ENCODE measurements at places on chromosomes 11 and 22. TPM values are rescaled to one million over a fixed set of nuclear protein-coding genes. Genes with fewer than 3 reads are reported as not detected.
A peak's percentile ranks its signal among the peaks of the same experiment; 100 is the strongest.

DNA sequence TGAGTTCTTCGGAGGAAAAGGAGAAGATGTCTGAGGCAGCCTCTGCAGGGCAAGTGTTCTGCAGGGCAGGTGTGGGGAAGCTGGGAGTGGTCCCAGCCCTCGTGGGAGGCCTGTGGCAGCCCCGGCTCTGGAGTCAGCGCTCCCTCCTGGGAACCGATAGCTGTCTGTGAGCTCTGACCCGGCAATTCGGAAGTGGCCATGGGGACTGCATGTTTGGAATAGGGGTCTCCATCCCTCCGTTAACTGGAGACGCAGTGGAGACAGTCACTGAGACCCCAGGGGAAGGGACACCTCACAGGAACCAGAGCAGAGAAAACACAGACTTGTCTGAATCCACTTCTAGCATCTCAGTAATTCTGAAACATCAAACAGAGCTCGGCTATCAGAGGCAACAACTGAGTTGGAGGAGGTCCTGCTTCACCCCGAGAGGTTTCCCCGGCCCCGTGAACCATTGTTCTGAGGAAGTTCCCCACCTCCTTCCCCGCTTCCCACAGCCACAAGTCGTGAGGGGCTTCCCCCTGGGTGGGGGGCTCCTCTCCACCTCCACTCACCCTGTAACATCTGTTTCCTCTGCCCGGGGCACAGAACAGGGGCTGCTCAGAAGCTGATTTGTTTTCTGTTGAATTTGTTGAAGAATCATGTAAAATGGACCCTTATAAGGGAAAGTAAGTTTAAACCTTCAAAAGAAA is 99.6 kb downstream of the BRD1 start:
- no peak overlapping the region for H3K27ac ChIP-seq
- peaks cover 13% of the 10 kb centered on the region for H3K4me1 ChIP-seq
- peaks cover 57% of the 10 kb centered on the region for H3K27me3 ChIP-seq
- H3K36me3 ChIP-seq, result peaks cover 6% of the 10 kb centered on the region
- no peak overlapping the region for H3K4me3 ChIP-seq
- no peak for DNase-seq

DNA sequence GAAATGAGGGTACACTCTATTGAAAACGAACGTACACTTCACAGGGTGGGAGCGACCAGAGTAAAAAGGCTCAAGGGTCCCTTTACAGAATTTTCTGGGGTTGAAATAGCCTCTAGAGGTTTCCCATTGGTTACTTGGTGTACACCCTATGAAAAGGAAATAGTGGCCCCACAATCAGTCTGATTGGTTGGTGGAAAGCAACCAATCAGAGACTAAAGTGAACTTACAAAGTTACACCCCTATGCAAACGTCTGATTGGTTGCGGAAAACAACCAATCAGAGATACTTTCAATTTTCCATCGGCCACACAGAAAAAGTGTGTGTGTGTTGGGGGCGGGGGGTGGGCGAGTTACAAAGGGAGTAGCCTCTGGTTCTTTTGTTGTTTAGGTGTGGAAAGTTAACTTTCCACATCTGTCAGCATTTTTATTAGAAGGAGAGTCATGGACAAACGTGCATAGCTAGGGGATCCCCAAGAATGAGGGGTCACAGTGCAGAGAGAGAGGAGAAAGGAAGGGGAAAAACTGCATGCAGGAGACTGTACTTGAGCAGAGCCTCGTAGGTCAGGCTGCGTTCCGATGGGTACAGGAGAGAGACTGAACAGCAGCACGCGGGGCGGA is 1152.1 kb downstream of the TBC1D22A start:
- H3K36me3 ChIP-seq, result no peaks in the 10 kb centered on the region
- DNase-seq, result no peak
- H3K4me3 ChIP-seq, result no peak overlapping the region
- peaks cover 6% of the 10 kb centered on the region for H3K27me3 ChIP-seq

The EHF gene
- total RNA-seq, result 0.34 TPM

DNA sequence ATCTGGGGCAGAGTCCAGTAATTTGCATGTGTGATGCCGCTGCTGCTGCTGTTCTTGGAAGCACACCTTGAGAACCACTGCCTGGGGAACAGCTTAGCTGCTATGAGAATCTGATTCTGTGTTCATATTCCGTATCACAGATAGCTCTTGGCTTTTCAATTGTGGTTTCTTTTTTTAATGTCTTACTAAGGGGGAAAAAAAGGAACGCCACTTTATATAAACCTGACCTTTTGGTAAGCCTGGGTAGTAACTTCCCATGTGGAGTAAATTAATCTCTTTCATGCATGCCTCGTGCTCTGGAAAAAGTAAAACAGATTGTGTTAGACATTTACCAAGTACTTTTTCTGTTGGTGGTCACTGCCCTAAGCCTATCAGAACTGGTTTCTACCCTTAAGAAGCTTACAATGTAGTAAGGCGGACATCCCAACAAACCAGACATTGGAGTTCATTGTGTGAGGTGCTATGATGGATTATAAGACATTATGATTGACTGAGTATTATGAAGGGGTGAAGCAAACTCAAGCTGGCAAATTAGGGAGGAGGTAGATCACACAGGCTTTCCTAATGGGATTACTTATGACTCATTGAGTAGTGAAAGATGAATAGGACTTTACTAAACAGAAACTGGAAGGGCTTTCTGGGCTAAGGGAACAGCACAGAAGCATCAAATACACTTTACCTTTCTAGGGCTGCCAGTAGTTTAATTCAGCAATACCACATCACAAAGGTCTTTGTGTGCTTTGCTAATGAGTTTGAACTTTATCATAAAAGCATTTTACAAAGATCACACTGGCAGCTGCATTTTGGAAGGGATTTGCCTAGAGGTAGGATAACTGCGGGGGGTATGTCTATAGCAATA is 64.7 kb downstream of the MAML2 start:
- H3K4me1 ChIP-seq, result peaks cover 30% of the 10 kb centered on the region
- H3K27ac ChIP-seq, result peak overlapping the region; percentile 84
- H3K36me3 ChIP-seq, result peaks cover 6% of the 10 kb centered on the region
- no peak for DNase-seq
- no peaks in the 10 kb centered on the region for H3K27me3 ChIP-seq

DNA sequence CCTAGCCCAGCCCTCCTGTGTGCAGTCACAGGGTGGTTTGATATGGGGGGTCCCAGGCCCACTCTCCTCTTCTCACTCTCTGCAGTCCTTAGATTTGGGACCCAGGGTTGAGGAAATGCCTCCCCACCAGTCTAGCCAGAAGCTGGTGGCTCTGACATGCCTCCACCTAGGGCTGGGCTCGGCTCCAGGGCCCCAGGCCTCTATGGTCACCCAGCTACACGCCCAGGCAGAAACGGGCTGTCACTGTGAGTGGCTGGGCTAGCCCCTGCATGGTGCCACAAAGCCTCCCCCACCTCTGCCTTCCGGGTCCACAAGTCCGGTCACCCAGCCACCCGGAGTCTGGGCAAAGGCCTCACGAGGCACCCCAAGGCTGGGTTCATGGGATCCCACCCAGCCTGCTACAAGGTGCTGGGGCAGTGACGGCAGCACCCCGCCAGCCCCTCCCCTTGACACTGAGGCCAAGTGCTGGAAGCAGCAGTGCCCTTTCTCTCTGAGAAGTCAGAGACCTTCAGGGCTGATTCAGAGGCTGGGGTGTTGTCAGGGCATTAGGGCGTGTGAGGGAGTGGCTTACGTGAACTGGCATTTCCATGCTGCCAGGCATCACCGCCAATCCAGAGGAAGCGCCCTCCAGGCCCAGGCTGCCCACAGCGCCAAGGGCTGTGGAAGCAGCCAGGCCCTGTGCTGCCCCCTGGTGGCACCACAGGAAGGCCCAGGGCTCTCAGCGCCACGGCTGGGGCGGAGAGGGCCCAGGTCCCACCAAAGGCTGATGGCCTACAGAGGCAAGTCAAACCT is 638 bp upstream of the PITPNM1 start:
- H3K36me3 ChIP-seq, result no peaks in the 10 kb centered on the region
- H3K27ac ChIP-seq, result peak overlapping the region; percentile 97
- peaks cover 45% of the 10 kb centered on the region for H3K4me1 ChIP-seq
- H3K4me3 ChIP-seq, result peak overlapping the region; percentile 94
- peaks cover 1% of the 10 kb centered on the region for H3K27me3 ChIP-seq

DNA sequence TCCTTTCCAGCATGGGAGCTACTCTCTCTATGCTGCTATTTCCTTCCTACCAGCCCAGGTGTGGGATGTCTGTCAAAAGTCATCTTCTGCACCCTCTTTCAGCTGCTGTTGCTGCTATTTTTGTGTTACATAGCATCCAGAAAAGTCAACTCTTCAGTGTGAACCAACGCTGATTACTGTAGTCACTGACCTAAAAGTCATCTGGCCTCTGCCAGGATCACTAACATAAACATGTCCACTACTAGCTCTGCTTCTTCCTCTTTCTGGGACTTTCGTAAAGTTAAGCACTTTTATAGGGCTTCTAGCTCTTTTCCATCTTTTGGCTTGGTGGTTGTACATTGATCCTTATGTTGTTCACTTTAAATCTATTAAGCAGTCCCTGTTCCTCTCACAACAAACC is 90.2 kb upstream of the CARD18 start:
- no peak overlapping the region for H3K4me3 ChIP-seq
- peaks cover 6% of the 10 kb centered on the region for H3K27me3 ChIP-seq
- DNase-seq, result no peak
- no peak overlapping the region for H3K27ac ChIP-seq

- DNase-seq, result no peak
- H3K4me3 ChIP-seq, result no peak overlapping the region
- no peaks in the 10 kb centered on the region for H3K4me1 ChIP-seq
- peaks cover 13% of the 10 kb centered on the region for H3K27me3 ChIP-seq
- no peak overlapping the region for H3K27ac ChIP-seq
These were observed 384.8 kb downstream of the MN1 start for GRCh38 chr22:27416511-27417420.

- no peaks in the 10 kb centered on the region for H3K27me3 ChIP-seq
- no peaks in the 10 kb centered on the region for H3K4me1 ChIP-seq
- DNase-seq, result no peak
- H3K27ac ChIP-seq, result no peak overlapping the region
These were observed 327.9 kb downstream of the SOX6 start for GRCh38 chr11:16028419-16028818.

DNA sequence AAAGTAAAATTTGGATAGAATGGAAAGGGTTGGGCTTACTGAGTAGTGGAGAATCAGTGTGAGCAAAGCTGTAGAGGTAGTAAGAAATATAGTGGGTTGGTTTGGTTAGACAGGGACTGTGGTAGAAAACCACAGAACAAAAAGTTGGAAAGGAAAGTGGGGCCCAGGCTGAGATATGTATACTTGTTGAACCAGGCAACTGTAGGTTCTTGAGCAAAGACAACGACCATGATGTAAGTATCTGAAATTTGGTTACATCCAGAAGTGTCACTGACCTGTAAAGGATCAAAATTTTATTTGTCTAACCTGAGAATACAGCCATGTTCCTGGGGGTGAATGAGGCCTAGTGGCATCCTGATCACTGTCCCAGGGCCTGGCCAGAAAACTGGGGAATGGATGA is 114.1 kb downstream of the STIM1 start:
- H3K4me3 ChIP-seq, result peak overlapping the region; percentile 76
- H3K36me3 ChIP-seq, result peaks cover 14% of the 10 kb centered on the region
- peaks cover 53% of the 10 kb centered on the region for H3K4me1 ChIP-seq
- no peak for DNase-seq
- H3K27ac ChIP-seq, result peak overlapping the region; percentile 62

The APOL5 gene
- total RNA-seq, result not detected

Data from T-helper 17 cell (primary cell).